ENCODE measurements at places on chromosomes 6 and 20.

- DNase-seq: no peak
These were observed 288.5 kb upstream of the CNR1 start for GRCh38 chr6:88454658-88455057.

DNA sequence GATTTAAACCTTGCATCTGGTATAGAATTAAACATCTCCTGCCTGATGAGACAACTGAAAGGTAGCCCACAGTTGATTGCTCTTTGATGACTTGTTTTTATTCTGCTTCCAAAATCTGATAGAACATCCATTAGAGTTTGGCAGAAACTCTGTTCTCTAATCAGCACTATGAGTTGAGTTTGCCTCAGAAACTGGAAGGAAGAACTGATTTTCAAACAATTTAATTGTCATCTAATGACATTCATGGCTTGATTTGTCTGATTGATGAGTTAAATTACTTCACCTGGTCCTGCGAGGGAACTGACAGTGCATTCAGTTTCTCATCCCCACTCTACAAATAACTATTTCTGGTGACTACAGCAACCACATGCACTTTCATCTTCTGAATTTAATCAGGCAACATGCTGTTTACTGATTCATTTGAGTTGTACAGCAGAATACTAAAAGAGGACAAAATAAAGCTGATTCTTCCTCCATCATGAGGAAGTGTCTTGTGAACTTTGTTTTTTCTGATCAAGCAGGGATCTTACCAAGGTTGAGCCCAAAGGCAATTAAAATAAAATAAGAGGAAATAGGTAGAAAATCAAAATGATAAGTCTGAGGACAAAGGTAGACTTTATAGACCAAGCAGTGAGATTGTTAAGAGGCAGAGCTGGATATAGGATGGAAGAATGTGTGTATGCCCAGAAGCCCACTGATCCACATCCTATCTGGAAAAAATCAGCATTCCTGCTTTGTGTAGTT, 15.7 kb upstream of the MRAP2 start:
- no peak for DNase-seq

DNA sequence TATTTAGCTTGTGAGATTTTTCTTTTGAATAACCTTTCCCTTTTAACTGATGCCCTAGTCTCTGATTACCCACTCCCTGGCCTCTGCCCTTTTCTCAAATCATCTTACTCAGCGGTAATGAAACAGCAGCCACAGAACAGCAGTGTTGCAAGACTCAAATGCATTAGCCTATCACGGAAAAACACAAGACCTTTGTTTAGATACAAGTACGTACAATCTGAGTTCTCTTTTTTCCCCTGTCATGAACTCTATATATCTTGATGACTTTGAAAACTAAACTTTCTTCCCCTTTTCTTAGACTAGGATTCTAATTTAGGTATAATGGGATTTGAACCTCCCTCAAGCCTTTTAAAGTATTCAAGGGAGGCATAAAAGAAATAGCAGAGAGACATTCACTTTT, 1034.9 kb downstream of the EYS start:
- no peak for DNase-seq

DNA sequence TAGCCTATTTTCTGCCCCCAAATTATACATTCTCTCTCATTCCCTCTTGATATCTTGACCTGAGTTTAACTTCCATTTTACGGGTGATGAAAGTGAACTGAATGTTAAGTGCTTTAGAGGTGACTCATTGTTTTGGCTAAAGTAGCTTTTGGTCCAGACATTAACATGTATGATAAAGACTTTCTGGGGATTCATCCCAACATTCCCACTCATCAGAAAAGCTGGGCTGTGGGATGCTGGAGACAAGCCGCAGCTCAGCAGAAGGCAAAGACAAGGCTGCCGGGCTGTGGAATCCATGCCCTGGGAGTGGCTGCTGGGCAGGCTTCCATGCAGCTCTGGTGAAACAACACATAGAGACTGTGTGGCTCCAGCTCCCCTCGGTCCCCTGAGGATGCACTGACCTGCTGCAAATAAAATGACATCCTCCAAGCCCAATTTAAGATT, 89.9 kb upstream of the SYNDIG1 start:
- DNase-seq: no peak

GRCh38 chr6:2193931-2194330, 51.5 kb downstream of the GMDS start:
- no peak for DNase-seq

DNA sequence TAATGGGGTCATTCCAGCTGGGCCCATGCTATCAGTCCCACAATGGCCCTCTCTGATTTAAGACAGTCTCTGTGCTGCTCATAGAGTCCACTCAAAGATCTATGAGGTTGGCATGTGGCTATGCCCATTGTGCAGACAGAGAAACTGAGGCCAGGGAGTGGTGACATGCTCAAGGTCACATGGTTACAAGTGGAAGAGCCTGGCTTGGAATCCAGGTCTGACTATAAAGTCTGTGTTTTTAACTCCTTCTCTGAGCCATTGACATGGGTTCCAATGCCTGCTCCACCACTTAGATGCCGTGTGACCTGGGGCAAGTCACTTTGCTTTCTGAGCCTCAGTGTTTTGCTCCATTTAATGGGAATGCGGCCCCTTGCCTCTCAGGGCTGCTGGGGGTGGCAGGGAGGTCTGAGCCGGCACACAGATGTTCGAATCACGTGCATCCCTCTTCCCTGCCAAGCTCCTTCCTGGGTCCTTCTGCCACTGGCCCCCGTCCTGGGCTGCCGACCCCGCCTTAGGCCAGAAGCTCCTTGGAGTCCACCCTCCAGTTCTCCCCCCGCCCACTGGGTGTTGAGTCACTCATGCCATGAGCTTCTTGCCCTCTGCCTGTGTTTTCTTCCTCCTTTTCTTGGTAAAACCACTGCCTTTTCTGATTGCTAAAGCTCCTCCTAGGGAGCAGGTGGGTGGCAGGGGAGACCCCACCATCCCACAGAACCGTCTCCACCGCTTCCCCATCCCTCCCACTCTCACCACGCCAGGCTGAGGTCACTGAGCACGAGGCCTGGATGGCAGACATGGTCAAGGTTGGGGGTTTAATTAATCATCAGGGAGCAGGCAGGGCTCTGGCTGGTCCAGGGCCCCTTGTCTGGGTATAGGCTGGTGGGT, 35.7 kb downstream of the CEBPB start:
- no peak for DNase-seq

GRCh38 chr6:54847799-54848597, 1.4 kb downstream of the FAM83B start:
- no peak for DNase-seq

DNA sequence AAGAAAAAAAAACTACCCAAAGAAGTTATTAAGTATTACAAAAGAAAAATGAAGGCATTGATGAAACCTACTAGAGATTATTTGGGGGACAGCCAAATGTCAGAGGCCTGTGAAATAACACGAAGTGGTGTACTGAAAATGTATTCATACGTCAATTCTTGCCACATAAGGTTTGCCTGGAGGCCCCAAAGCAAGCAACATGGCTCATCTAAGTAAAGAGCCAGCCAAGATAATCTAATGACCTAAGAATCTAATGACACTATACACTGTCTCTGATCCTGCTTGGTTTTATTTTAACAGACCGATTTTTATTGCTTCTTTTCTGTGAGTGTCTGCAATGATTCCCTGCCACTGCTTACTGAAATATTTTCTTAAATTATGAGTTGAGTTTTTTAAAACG, 34.7 kb downstream of the FILIP1 start:
- no peak for DNase-seq

GRCh38 chr6:168293636-168294530, 25.7 kb downstream of the DACT2 start:
- DNase-seq: no peak

DNA sequence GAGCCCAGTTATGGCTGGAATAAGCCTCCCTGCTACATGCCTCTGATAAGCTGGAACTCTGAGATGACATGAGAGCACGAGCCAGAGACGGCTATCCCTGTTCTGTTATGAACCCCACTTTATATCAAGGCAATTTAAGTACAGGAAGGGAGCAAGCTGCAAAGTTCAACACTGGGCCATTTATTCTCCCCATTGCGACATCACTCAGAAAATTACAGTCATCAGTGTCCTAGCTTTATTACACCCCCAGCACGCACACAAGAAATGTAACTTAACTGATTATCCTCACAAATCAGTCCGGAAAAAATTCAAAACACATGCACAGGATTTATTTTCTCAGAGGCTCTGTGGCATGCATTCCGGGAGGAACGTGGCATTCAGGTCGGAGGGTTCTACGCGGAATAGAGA, 125.3 kb upstream of the SLC2A12 start:
- DNase-seq: peak; percentile 91

GRCh38 chr6:76790045-76790796, 673.1 kb downstream of the HTR1B start:
- DNase-seq: peak; percentile 95

DNA sequence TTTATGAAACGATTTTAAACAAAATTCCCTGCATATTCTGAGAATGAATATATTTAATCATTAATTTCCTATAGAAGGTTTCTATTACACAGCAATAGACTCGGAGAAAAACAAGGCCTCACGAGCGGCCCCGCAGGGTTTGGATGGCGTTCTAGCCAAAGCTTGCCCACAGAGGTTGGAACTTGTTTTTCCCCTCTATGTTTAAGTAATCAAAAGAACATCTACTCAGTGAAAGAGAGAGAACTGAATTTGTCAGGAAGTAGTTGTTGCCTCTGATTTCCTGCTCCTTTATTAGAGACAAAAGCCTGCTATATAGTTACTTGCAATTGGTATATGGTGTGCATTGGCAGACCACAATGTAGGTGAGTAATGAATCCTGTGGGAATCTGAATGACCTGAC, 82.1 kb upstream of the HEY2 start:
- no peak for DNase-seq

DNA sequence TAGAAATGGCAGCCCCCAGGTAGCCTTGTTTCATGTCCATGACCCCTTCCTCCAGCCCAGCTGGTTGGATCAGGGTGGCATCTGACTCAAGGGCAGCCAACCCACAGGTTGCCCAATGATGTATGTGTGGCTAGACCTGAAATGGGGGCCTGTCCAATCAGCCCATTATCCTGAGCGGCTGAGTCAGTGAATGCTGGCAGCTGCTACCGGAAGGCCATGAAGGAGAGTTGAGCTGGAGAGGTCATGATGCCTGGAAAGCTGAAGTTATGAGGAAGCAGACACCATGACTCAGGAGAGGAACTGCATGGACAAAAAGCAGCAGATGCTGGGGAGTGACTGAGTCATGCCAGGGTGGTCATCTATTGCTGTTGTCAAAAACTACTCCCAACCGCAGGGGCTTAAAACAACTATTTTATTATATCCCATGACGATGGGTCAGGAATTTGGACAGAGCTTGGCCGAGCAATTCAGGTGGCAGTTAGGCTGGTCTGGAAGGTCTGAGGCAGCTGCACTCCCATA, 67.3 kb downstream of the MDGA1 start:
- DNase-seq: no peak

GRCh38 chr6:169048865-169049205, 204.8 kb downstream of the THBS2 start:
- no peak for DNase-seq

DNA sequence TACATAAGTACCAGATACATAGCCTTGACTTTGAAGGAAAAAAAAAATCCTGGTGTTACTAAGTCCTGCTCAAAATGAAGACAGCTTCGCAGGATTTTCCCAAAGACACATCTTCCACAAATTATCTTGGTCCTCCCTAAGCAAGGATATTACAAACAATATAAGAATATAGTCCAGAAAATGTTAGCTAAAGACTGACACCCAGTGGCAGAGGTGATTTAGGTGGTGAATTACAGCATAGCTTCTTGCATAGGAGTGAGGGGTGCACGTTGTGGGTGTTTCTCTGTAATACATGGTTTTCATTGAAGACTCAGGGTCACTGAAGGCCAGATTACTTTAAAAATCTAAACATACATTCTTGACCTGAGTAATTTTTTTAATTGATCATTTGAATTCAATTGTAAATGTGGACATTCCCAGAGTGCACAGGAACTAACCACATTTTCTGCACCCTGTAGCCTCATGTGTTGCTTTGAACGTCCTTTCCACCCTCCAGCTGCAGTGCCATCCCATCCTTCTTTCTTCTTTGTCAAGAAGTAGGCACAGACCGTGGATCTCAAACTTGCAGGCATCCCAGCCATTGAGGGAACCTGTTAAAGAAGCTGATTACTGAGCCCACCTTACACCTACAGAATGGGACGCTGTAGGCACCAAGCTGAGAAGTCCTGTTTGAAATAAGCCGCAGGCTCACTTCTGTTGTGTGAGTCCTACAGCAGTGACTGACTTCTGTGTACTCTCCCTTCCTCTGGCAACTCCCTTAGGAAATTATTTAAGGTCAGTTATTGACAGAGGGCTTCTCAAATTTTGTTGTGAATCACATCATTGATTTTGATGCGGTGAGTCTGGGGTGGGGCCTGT, 102.6 kb downstream of the PERP start:
- DNase-seq: no peak

GRCh38 chr6:73893696-73894095, 197.7 kb downstream of the CD109 start:
- no peak for DNase-seq

DNA sequence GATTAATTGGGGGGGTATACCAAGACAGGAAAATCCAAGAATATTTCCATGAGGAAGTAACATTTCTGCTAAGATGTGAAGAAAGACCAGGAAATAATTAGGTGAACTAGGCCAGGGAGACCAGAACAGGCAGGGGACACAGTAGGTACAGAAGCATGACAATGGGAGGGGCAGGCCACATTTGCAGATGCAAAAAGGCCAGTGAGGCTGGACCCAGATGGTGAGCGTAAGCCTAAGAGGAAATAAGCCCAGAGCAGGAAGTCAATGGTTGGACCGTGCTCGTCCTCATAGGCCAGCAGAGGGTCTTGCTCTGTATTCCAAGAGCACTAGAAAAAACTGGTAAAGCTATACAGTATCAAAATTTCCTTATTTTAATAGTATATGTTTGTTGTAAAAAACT, 9.4 kb downstream of the CEP162 start:
- no peak for DNase-seq

DNA sequence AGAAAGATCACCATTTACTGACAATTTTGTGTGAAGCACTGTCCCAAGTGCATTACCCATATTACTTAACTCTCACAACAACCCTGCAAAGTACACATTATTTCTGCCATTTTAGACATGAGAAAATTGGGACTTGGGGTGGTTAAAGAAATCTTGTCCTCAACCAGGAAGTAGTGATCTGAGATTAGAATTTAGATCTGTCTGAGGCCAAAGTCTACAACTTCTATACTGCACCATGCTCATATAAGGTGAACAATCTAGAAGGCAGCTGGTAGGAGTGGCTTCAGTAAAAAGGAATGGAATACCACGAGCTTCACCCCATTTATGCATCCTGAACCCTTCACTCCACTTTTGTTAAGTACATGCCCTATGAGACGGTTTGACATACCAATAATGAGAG, 87.6 kb downstream of the QRSL1 start:
- peak; percentile 65 for DNase-seq

DNA sequence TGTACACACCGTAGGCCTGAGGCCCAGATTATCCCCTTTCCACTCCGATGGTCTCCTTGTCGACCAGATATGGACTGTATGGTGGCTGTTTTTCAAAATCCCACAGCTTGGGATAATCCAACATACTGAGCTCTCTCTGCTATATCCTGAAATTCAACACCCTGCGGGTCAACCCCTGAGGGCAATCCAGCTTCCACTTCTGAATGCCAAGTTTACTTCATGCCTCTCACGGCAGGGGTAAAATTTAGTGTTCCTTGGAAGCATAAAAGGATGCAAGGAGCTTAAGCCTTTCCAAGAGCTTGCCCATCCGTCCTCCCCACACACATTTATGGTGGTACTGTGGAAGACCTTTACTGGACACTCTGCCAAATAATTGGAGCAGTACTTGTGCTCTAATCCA, 90.7 kb downstream of the PLG start:
- no peak for DNase-seq
